NCI-H2171 (cell line): ENCODE measurements at places on chromosomes 5 and 9.

DNA sequence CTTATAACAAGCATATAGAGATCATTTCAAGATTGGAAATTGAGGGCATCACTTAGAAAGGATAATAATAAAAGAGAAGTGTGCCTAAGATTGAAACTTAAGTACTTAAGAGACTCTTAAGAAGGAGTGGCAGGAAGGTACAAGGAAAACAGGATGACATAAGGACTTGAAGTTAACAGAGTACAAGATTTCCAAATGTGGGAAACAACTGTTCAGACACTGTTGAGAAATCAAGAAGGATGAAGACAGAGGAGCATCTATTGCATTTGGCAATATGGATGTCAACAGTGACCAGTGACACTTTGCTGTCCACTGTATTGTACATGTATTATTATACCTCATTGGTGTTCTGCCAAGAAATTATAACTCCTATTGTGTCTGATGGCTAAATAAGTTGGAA is 157.8 kb upstream of the PTGER4 start:
- no peak for DNase-seq

DNA sequence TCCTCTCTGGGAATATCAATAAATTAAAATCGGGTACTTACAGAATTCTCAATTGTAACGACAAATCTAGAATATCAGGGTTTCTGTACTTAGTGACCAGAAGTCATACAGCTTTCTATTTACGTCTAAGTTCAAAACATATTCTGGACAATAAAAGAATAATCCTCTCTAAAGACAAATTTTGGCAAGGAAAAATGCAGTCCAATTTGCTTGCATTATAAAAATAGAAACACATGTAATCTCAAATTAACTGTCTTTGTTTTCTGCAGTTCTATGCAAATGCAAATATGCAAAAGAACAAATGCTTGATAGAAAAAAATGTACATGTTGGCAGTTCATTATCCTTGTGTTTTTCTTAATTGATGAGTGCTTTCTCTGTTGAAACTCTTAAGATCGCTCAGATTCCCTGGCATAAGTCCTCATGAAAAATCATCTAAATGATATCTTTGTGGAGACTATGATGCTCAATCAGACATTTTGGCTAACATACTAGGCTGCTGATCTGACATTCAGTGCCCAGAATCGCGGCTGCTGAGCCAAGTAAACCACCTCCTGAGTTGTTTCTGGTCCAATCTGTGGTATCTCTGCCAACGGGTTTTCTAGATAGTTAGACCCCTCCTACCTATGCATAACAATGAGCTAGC is 990.1 kb upstream of the C9orf72 start:
- no peak for DNase-seq

- DNase-seq = no peak
These were observed 547.5 kb downstream of the EBF1 start for GRCh38 chr5:158552241-158552640.

- no peak for DNase-seq
These were observed 432.3 kb upstream of the EDIL3 start for GRCh38 chr5:84816746-84817547.

DNA sequence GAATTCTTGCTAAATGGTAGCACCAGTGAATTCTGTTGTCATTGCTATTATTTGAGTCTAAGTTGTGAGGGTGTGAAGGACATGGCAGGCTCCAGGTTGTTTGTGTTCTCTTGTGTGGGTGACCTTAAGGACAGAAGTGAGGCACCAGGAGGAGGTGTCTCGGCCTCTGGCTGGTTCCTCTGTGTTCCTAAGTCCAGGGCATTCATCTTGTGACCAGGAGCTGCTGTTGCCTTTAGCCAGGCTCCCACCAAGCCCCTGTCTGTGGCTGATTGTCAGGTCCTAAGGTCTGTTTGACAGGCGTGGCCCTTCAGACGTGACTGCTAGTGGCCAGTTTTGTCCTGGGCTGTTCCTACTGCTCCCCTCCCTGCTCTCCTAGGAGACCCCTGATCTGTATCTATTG is 89.4 kb downstream of the ANGPTL2 start:
- DNase-seq = no peak

- no peak for DNase-seq
These were observed 146.4 kb upstream of the SHB start for GRCh38 chr9:38215465-38215864.

DNA sequence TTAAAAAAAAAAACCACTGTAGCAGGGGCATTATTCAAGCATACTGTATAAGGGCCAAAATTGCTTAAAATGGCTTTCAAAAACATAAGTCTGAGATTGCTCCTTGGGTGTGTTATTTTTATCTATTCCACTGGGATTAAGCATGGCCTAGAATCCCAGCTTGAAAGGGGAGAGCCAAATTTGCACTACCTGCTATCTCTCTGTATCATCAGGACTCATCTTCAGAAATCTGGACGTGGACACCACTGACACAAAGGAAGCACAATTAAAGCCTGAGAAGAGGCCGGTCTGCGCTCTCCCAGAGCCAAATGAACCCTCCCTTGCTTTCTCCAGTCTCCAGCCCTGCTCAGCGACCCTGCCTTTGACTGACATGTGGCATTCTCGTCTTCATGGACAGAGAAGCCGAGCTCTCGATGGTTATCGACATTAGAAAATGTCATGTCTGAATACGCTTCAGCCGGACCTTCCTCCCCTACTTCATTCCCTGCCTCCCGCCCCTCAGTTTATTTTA is 151.3 kb downstream of the EBF1 start:
- DNase-seq = no peak

- DNase-seq = no peak
These were observed 83.3 kb downstream of the RAB3C start for GRCh38 chr5:58666141-58666540.

- no peak for DNase-seq
These were observed 4.1 kb downstream of the EDF1 start for GRCh38 chr9:136861874-136862457.

DNA sequence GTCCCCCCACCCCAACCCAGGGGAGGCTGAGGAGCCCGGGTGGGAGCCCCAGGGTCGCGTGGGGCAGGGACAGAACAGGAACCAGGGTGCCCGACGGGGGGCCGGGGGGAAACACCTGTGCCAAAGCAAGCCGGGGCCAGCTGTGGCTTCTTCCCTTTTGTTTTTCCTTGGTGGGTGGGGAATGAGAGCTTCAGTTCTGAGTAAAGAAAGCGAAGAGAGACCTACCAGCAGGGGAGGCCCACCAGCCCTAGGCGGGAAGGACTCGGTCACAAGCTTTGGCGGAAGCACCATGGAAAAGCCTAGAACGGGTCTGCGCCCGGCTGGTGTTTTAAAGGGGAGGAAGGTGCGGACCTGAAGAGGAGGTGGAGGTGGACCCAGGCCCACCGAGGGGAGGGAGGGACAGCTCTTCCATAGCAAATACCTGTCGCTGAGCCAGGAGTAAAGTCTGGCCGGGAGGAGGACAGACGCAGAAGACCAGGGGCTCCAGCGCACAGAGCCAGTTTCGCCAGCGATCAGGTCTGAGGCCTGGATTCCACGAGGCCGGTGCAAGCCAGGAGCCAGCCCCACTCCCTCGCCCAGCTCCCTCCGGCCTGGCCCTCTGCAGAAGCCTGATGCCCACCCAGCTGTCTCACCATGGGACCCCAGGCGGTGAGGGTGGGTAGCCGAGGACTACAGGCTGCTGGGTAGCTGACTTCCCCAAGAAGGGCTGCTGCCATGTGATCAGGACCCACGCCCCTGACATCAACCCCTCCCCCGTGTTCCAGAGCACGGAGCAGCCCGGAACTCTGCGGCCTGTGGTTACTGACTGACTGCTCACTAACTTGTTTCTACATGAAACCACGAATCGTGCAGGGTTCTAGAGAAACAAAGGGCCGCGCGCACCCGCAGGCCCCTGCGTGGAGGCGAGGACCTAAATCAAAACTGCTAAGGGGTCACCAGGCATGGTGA is 849 bp upstream of the MGAT1 start:
- DNase-seq = no peak

DNA sequence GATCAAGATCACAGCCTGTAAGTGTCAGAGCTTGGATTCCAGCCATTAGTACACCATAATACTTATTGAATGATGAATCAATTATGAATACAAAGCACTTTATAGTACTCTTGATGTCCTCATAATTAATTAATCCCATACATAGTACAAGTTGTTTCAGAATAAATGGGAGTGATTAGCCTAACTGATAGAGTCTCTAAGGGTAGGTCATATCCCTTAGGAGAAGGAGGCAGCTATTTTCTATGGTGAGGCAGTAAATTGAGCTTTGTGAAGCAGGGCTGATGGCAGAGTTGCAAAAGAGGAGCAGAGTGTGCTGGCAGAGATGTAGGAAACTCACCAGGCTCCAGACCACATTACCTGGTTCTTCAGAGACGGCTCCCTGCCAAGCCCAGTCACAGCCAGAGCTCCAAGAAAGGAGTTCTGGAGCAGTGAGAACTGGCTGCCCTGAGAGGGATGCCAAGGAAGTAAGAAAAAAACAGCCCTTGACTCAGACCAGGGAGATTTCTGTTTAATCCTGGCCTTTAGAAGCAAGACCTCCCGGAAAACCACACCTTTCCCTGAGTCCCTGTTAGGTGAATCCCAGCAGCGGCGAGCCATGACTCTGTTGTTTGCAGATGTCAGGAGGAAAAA is 112.9 kb downstream of the SH3TC2 start:
- no peak for DNase-seq

GRCh38 chr5:150441813-150442698 is 7.5 kb downstream of the RPS14 start:
- DNase-seq = no peak
